ENCODE measurements at places on chromosomes 13 and 19.

- DNase-seq, result no peak
Observed at GRCh38 chr19:13195678-13196077, 45.5 kb downstream of the IER2 start.

- no peak for DNase-seq
Observed at GRCh38 chr13:33639158-33639557, 178.8 kb upstream of the RFC3 start.

- no peak for DNase-seq
Observed at GRCh38 chr13:28166257-28166656, 27.9 kb downstream of the PAN3 start.

DNA sequence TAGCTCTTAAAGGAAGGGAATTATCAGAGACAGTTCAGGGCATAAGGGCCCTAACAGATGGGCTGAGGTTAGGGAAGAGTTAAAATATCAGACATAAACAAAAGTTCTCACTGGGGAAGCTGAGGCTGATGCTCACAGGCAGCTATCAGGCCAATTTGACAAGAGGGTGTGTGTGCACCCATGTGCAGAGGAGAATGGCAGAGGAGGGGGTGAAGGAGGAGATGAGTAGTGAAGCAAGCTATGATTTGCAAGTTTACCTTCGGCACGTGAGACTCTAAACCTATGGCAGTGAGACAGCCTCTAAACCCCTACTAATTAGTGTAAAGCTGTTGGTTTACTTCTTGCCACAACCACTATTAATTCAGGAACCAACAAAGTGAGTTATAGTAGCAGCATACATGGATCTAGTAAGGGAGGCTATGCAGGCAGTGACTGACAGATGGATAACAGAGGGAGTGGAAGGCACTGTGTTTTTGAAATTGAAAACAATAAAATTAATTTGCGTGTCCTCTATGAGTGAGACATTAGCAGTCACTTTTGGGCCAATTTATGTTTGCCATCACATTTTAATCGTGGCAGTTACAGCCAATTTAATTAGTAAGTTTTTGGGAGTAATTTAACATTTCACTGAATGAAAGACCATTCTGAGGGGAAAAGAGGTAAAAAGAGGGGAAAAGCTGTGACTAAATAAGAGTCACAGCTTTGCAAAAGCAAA lies 99.6 kb upstream of the HTR2A start:
- DNase-seq, result no peak

DNA sequence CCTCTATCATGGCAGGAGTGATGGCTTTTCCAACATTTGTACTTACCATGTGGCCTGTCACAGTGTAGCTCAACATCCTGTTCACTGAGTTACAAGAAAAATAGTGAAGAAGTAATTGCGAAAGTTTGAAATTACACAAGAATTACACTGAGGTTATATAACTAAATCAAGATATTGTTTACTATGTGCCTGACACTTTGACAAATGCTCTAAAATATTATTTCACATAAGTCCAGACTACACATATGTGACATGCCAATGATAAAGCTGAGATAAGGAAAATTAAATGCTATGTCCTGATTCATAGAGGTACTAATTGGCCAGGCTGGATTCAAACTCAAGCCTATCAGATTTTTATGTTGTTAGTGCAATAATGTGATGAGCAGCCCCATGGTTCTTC lies 451.7 kb downstream of the PCDH9 start:
- DNase-seq, result no peak

GRCh38 chr13:97430296-97430695 lies 3.7 kb upstream of the RAP2A start:
- DNase-seq, result no peak

GRCh38 chr13:36344173-36344572 lies 2.0 kb downstream of the SPART start:
- no peak for DNase-seq

DNA sequence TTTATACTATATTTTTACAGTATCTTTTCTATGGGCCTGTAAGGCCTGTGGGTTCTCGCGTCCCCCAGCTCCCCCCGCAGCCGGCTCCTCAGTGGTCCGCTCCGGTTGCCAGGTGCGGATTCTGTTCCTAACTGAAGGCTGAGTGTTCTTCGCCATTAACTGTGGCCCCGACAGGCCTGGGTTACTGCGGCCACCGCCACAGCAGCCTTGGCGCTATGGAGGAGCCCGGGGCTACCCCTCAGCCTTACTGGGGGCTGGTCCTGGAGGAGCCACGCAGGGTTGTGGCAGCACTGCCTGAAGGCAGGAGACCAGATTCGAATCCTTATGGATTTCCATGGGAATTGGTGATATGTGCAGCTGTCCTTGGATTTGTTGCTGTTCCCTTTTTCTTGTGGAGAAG lies 45.8 kb downstream of the SPRYD7 start:
- no peak for DNase-seq

GRCh38 chr13:46168341-46168740 lies 13.6 kb downstream of the LCP1 start:
- no peak for DNase-seq

DNA sequence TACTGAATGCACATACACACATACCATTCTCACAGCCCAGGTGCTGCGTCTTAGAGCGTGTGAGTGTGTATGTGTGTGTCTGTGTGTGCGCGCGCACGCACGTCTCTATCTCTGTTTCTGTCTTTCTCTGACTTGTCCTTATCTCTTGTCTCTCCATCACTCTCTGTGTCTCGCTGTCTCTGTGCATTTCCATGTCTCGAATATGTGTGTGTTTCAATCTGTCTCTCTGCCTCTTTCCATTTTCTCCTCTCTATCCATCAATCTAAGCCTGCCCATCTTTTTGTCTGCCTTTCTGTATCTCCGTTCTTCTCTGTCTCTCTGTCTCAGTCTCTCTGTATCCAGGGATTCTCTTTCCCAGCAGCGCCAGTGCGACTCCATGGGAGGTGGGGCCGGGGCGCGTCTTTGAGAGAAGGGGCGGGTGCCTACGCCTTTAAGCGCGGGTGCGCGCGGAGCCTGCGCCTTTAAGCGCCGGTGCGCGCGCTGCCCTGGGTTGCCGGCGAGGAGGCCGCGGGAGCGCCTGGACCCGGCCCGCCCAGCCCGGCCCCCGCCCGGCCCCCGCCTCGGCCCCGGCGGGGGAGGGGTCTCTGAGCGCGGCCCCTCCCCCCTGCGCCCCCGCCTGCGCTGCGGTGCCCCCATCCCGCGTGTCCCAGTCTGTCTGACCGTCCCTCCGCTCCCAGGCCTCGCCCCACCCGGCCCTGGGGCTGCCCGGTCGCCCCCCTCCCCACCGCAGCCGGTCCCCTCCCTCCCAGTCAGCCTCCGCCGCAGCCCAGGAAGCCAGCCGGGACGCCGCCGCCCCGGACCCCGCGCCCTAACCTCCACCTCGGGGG lies at the start of gene LRFN3:
TSS of gene LRFN3 (plus strand) at position 464 of the 827 bp plus-strand sequence. CDS start 3,052 bp downstream, outside the sequence.
- DNase-seq, result peak; percentile 54

DNA sequence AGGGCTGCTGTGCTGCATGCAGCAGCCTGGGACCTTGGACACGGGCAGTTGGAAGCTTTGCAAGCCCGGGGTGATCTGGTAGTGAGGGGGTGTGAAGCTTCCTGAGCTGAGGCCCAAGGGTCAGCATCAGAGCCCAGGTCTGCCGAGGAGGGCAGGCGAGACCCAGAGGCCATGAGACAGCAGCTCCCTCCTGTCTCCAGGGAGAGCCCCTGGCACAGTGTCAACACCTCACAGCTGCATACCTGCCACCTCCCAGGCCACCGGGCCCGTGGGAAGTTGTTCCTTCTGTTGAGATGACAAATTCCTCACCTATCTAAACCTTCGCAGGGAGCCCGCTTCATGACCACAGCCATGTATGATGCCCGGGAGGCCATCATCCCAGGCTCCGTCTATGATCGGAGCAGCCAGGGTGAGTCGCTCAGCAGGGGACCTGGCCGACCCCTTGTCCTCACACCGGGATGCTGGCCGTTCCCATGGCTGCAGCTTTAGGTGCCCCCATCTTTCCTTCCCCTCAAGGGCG lies 32.1 kb downstream of the CERS1 start:
- no peak for DNase-seq

DNA sequence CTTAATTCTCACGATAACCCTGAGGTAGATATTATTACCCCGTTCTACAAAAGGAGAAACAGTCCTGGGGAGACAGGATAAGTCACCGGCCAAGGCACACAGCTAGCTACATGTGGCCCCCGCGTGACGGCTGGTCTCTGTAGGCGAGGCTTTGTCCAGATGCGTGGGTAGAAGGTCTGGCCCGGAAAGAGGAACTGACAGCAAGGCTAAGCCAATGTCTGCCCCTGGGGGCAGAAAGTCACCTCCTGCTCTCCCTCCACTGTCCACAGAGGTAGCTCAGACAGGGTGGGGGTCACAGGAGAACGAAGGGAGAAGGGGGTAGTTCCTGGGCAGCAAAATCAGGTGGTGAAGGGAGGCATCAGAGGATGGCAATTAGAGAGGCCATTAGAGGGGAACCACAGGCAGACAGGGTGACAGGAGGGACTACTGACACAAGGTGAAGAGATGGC lies 1.8 kb downstream of the APOC4 start:
- no peak for DNase-seq

- DNase-seq, result peak; percentile 61
Observed at GRCh38 chr19:10431943-10432735, 11.8 kb downstream of the PDE4A start.

DNA sequence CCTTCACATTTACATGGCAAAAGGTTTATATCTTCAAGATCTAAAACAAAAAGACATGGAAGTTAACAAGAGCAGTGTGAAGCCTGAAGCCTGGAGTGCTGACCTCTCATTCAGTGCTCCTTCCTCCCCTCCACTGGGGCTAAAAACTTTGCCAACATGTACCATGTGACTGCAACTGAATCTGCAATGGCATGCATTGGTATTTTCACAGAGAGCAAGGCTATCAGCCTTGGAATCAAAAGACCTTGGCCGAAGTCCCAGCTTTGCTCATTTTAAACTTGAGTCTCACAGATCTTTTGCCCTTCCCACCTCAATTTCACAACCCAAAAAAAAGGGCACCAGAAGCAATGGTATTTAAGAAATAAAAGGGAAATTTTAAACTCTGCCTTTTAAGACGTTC lies 325.1 kb downstream of the DCT start:
- no peak for DNase-seq

DNA sequence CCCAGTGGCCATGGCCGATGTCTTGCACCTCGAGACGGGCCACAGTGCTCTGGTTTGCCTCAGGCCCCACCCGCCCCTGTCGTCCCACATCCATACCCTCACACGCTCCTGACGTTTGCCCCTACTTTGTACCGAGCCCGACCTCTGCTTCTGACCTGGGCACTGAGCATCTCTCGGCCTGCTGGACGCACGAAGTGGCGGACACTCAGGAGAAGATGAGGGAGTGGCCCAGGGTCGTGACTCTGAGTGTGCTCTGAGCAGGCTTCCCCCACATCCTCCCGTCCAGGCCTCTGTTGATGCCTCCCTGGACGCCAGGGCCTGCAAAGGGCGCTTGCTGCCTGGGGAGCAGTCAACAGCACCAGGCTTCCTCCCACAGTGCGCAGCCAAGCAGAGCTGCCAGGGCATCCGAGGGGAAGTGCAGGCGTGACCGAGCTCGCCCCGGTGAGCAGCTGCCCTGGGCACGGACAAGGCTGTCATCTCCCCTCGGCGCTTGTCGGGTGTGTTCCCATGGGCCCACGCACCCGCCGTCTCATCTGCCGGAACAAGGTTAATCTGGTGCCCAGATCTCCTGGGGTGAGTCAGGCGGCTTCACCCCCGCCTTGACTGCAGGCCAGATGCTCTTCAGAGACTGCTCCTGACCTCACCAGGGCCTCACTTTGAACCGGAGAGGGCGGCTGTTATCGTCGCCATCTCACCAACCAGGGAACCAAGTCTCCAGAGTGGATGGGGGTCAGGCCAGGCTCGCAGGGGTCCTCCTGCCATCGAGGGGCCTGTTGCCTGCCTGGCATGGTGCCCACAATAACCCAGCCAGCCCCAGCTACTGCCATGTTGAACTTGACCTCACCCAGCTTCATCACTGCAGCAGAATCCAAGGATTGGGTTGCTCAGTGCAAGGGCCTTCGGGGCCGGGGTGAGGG lies 27.2 kb downstream of the COMP start:
- DNase-seq, result no peak

DNA sequence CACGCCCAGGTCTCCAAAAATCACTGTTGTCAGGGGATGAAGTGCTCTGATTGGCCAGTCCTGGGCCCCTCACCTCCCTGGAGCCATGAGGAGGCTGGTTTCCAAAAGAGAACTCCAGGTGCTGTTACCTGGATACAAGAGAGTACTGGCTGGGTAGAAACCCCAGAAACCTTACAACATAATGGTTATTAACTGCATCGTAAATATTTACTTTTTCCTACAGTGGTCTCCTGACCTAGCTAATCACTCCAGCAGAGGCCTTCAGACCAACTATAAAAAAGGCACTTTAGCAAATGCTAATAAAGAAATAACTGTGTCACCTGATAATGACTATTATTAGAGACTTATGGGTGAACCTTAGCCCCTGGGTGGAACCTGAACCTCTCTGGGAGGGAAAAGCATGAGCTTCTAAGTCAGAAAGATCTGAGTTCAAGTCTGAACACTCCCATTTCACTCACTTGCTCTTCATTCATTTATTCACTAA lies 1.5 kb upstream of the IGSF23 start:
- no peak for DNase-seq

GRCh38 chr13:96492766-96493165 lies 402.9 kb downstream of the HS6ST3 start:
- DNase-seq, result no peak

GRCh38 chr13:46126552-46127357 lies 21.9 kb upstream of the CPB2 start:
- peak; percentile 64 for DNase-seq

GRCh38 chr13:37914781-37915391 lies 45.3 kb upstream of the TRPC4 start:
- no peak for DNase-seq

Data from stimulated activated naive CD8-positive, alpha-beta T cell treated with anti-CD3 and anti-CD28 coated beads, Interleukin-15, amount 100 ng/mL, for 72 hours (primary cell).